ENCODE measurements at places on chromosomes 1 and 21.

DNA sequence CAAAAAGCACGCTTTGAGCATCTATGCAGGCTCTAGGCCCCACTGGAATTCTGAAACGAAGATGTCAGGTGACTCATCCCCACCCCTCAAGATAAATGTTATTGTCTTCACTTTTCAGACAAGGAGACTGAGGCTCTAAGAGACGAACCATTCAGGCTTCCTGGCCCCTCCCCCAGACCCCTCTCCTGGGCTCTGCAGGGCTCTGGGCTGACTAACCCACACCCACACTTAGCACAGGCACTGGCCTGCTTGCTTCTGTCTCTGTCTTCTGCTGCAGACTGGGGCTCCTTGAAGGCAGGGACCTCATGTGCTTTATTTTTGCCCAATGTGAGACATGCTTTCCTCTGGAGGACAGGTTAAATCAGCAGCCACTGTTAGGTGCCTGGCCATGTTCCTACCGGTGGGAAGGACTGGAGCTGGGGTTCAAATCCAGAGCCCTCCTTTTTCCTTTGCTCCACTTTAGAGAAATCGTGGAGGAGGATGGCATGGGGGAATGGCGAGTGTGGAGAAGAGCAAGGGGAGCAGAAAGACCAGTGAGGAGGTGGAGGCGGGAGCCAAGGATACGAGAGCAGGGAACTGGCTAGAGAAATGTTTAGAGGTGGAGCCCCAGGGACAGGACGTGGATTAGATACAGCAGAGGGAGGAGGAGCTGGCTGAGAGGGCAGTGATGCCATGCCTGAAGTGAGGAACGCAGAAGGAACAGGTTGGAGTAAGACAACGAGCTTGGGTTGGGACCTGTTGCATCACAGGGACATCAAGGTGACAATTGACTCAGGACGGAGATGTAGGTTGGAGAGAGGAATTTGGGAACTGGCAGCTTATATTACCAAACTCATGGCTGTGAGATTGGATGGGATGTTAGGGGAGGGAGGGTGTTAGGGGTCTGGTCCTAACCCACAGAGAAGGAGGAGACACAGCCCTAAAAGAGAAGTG, 1.7 kb downstream of the TMEM125 start:
- DNase-seq = no peak

- no peak for DNase-seq
Observed at GRCh38 chr21:38992737-38993136, 187.0 kb downstream of the ETS2 start.

DNA sequence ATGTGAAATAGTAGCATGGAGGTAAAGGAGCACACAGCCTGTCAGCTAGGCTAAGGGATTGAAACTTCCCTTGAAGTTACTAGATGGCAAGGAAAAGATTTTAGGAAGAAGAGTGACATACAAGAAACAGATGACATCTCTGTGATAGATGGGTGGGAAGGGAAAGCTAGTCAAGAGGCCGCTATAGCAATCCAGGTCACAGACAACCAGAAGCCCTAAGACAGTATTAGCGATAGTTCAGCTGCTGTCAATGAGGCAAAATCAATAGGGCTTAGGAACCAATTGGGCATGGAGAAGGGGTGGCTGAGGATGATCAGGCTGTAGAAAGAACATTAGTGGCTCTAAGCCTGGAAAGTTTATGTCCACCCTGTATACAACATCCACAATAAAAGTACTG, 111.1 kb downstream of the GLUL start:
- DNase-seq = peak; percentile 14

DNA sequence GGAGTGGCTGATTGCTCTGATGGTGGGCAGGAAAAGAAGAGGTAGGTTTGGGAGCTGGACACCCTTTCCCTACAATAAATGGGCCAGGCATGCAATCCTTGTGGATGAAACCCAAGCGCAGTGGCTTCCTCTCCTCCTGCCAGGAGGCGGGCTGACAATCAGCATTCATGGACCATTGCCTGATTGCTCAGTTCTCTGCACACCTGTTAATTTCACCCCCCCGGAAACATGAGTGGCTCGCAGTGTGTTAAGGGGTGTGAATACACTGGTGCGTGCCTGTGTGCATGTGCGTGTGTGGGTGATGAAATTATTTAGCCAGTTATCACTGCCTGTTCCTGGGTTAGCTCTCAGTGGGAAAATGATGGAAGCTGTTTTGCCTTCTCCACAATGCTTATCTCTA, 310.7 kb downstream of the PCP4 start:
- no peak for DNase-seq

DNA sequence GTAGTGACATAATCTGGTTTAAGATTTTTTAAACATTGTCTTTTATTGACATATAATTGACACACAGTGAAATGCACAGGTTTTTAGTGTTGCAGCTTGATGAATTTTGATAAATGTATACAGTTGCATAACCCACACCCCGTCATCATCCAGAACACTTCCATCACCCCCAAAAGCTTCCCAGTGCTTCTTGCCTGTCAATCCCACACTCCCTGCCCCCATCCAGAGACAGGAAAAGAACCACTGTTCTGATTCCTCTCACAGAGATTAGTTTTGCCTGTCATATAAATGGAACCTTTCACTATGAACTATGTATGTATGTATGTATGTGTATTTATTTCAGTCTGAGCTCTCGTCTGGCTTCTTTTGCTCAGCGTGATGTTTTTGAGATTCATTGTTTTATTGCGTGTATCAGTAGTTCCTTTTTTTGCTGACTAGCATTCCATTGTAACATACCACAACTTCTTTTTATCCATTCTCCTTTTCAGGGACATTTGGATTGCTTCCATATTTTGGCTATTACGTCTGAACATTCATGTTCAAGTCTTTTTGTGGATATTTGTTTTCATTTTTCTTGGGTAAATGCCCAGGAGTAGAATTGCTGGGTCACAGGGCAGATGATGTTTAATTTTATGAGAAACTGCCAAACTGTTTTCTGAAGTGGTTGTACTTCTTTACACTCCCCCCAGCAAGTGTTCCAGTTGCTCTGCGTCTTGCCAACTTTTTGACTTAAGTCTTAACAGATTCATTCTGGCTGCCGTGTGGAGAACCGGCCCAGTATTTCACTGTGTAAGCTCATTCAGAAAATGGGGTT, 8.7 kb downstream of the UBIAD1 start:
- no peak for DNase-seq

DNA sequence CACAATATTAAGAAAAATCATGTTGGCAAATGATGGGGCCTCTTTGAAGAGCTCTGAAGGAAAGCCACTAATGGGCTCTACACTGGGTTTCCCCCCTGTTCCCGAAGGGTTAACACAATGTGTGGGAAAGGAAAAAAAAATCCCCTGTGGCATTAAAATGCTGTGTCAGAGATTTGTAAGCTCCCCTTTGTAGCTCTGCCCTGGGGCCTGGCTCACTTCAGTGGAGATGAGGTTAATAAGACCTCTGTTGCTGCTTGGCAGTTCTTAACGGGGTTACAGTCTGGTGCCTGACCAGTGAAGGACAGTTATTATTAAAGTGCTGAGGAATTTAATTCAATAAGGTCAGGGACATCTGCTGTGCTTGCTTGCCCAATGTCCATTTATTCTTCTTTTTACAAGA, 129.7 kb upstream of the UBE2U start:
- peak; percentile 42 for DNase-seq

DNA sequence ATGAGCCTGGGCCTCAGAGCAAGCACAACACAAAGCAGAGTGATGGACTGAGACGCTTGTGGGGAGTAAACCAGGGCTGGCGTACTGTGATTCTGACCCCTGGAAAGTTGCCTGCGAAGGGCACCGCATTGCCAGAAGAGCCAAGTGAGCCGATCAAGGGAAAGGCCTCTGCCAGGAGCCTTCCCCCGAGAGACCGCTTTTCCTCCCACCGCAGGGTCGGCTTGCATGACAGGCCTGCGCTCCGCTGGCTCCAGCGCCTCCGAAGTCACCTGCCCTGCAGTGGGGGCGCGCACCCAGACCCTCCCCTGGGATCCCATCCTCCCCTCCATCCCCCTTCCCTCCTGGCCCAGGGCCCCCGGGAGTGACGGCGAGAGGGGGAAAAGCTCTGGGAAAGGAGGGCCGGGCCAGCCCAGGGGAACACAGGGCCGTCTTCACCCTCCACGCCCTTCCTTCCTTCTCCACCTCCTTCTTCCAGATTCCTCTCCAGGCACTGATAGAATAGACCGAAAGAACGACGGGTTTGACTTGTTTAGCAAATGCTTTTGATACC, 165.0 kb downstream of the TRIM33 start:
- DNase-seq = peak; percentile 22

GRCh38 chr1:76084685-76085084, 10.1 kb downstream of the ST6GALNAC3 start:
- DNase-seq = no peak

- DNase-seq = no peak
Observed at GRCh38 chr1:220031287-220031686, 15.0 kb downstream of the EPRS1 start.

GRCh38 chr1:200862713-200863415, 9.9 kb upstream of the GPR25 start:
- DNase-seq = no peak

- DNase-seq = peak; percentile 69
Observed at GRCh38 chr1:93681101-93681988, at the start of gene BCAR3. Gene BCAR3 (minus strand): TSS chr1:93681837. CDS start chr1:93674930, 6,907 bp downstream.

- no peak for DNase-seq
Observed at GRCh38 chr1:158638146-158638545, 33.1 kb downstream of the OR10Z1 start.

DNA sequence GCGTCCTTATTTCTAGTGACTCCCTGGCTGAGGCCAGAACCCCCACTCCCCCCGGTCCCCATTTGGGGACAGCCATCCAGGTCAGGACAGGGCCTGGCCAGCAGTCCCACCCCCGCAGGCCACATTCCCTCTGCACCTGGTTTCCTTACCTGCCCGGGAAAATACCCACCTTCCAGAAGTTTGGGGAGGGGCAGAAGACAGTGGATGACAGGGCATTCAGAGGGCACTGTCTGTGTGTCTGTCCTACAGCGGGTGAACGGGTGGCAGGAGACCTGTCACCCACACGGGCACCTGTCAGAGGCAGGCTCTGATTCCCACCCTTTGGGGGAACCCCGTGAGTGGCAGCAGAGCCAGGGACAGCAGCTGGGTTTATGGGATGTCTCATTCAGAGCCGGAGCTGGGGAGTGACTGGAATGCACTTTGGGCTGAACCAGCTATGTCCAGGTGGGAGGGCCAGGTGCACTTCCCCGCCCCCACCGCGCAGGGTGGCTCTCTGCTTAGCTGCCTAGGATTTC, 2.0 kb downstream of the ARHGEF16 start:
- no peak for DNase-seq

DNA sequence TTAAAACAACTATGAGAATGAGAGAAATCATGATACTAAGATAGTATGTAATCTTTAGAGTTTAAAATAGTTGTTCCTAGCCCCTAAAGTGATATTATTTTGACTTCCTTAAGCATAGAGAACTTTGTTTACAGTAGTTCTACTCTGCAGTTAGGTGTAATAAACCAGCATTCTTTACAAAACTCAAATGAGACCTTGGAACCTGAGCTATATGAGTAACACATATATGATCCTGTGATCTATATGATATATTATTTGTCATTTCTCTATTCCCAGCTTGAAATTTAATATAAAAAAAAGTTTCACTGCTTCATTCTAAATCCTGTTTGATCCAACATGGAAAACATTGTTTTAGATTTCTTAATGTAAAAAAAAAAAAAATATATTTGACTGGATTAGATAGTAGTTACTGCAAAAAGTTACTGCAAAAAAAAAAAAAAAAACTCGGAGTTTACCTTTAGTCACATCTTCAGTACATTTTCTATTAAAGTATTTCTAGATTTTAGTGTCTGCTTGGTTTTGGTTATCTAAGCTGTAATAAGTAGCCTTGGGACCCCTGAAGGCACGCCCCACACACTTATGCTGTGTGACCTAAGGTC, 463.8 kb downstream of the USP25 start:
- DNase-seq = no peak

DNA sequence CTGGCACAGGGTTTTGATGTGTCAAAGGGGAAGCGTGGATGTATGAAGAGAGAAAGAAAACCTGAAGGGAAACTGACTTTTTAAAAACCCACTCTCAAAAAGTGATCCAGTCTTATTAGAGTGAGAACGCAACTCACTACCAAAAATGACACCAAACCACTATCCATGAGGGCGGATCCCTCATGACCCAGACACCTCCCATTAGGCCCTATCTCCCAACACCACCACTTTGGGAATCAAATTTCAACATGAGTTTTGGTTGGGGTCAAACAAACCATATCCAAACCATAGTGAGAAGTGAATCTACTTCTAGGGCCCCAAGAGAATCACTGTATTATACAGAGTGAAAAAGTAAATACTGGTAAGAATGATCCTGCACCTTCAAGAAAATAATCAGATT, 53.5 kb downstream of the FNBP1L start:
- DNase-seq = no peak

DNA sequence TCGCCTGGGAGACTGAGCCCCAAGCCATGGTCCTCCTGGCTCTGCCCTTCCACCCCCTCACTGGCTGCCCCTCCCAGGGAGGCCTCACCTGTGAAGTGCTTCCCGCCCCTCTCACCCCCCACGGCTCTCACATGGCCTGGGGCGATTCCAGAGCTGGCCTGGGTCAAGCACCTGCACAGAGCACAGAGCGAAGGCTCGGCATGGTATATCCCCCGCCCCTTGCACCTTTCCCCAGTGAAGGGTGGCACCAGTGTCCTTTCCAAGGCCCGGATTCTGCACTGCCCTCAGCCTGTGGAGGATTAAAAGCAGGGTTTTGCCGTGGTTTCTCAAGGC, 1.1 kb upstream of the AJAP1 start:
- DNase-seq = no peak

- DNase-seq = peak; percentile 67
Observed at GRCh38 chr1:155981266-155982088, 3.1 kb upstream of the ARHGEF2 start.

DNA sequence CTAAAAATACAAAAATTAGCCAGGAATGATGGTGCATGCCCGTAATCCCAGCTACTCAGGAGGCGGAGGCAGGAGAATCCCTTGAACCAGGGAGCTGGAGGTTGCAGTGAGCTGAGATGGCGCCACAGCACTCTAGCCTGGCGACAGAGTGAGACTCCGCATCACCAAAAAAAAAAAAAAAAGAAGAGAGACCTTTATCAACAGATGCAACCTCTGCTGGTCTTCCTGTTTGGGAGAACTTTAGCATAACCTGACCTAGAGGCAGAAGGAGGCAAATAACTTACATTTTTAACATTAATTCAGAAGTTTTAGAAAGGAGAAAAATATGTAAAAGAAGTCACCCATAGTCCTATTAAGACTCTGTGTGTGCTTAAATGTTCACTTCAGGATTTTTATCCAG, 32.4 kb downstream of the SLAMF1 start:
- DNase-seq = no peak

DNA sequence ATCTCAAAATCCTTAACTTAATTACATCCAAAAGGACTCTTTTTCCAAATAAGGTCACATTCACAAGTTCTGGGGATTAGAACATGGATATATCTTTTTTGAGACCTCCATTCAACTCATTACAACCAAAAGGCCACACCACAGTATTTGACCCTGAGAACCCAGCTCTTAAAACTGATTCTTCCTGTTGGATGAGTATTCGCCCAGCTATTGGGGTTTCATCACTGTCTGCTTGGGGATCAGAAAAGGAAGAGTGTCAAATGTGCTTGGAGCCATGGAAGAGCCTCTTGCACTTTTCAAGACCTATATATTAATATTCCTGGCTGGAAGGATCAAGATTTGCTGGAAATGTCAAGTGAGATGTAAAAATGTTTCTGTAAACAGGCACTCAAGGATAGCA, 5.4 kb upstream of the TINAGL1 start:
- no peak for DNase-seq

Data from WERI-Rb-1 (cell line).